ENCODE measurements at places on chromosomes 16 and 17.

- no peak for DNase-seq
Observed at GRCh38 chr16:8258523-8258922, 331.8 kb downstream of the TMEM114 start.

DNA sequence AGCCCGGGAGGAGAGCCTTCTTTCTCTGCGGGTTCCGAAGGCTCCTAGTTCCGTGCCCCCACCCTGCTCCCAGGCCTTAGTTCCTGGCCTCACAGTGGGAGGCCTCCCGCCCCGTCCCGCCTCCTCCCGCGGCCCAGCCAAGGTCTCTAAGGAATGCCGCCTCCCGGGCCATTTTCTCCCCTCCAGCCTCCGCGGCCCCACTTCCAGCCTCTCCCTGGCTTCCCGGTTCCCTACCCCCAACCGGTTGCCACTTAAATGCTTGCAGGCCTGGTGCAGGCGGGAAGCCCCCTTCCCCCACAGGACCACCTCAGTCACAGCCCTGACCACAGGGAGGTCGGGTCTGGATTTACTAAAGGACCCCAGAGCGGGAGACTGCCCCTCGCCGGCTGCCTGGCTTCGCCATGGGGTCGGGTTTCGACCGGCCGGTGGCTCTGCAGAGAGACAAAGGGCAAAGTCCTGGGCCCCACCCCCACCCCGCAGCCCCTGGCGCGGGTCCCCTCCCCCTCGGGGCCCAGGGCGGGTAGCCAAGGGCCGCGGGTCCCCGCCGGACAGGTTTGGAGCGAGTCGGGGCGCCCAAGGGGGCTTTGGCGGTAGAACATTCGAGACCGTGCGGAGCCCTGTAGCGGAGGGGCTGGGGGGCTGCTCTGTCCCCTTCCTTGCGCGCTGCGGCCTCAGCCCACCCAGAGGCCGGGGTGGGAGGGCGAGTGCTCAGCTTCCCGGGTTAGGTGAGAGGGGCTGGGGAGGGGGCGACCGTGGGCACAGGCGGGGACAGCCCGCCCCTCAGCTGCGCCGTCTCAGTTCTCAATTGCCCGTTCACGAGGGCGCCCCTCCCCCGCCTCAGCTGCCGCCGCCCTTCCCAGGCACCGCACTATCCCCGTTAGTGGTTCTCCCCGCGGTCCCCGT, 16.4 kb downstream of the IGF2BP1 start:
- DNase-seq, result no peak

DNA sequence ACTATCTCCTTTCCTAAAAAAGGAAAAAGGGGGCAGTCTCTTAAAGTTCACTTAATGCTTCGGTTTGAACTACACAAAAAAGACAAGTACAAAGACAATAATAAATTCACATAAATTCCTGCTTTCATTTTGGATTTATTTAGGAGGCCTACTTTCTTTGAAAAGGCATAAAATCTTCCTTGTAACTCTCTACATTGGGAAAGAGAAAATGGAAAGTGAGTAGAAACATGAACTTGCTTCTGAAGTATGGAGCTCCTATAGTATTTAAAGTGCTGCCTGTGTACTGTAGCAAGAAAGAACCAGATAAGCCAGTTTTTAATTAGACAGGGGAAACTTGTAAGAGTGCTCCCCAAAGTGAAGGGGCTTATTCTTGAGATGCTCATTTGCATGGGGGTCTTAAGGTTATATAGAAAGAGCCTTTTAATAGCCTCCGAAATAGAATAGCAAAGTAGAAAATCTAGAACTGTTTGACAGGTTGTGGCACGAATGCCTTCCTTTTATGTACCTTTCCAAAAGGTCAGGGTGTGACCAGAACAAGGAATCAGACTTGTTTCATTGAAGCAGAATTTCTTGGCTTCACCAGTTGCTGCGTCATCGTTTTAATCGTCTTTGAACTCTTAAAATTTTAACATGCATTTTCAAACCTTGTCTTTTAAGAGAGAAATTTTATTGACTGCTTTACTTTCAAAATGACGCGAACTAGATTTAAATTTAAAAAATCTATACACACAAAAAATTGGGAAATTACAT, 12.9 kb downstream of the GAN start:
- DNase-seq, result no peak

- DNase-seq, result no peak
Observed at GRCh38 chr16:57126411-57126810, 34.0 kb downstream of the CPNE2 start.

GRCh38 chr16:49510654-49511305, 137.2 kb downstream of the C16orf78 start:
- no peak for DNase-seq

DNA sequence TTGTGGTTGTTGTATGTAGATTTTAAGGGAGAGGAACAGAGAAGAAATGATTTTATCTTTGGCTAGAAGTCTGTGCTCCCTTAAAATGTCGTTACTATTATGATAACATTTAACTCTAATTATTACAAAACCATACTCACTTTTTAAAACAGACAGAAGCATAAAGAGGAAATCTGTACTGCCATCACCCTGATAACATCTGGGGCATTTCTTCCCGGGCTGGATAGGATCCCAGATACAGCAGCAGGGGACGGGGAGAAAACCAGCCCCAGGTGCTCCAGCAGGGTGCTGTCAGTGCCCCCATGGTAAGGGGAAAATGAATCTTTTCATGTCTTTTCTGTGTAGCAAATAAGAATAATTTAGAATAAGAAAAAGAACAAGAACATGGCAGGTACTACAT, 139.4 kb upstream of the IRX6 start:
- no peak for DNase-seq

DNA sequence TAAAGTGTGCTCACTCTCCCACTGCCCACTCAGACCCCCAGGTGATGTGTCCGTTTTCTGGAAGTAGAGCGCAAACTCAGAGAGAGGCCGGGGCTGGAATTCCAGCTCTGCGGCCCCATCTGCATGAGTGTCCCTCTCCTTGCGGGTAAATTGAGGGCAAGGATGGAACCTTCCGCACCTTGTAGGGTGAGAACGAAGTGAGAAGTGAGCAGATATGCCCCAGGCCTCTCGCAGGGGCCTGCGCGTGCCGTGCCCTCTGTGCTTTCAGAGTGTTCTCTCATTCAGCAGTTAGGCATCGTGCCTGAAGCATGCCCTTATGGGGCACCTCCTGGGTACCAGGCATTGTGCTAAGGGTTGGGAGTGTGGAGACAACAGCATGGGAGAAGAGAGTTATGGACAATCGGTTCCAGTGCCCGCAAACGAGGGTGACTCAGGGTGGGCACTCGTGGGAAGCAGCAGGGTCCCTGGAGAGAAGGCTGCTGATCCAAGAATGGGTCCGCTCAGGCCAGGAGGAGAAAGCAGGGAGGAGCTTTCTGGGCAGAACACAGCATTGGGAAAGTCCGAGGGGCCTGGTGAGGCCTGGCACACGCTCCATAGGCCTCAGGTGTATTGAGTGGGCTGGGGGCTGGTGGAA, 23.8 kb downstream of the CMIP start:
- DNase-seq, result no peak

DNA sequence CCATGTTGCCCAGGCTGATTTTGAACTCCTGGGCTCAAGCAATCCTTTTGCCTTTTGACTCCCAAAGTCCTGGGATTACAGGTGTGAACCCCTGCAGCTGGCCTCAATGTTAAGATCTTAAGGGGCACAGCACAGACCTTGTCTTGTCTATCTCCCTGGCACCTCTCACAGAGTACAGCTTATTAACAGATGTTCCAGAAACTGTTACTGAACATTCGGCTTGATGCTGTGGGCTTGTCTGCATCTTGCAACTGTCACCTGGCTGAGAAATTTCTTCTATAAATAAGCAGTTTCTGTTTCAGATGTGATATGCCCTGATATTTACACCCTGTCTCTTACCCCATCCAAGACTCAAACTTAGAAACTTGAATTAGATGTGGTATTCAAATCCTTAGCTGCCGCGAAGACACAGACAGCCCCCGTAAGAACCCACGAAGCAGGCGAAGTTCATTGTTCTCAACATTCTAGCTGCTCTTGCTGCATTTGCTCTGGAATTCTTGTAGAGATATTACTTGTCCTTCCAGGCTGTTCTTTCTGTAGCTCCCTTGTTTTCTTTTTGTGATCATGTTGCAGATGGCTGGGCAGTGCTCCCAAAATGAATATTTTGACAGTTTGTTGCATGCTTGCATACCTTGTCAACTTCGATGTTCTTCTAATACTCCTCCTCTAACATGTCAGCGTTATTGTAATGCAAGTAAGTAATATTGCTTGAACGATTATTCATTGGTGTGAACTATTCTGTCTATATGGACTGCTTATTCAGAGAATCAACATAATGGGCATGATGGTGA, at the start of gene TNFRSF17:
Gene TNFRSF17 (plus strand): TSS at position 450 of the 791 bp plus-strand sequence. CDS start 115 bp downstream, at position 565.
- no peak for DNase-seq

DNA sequence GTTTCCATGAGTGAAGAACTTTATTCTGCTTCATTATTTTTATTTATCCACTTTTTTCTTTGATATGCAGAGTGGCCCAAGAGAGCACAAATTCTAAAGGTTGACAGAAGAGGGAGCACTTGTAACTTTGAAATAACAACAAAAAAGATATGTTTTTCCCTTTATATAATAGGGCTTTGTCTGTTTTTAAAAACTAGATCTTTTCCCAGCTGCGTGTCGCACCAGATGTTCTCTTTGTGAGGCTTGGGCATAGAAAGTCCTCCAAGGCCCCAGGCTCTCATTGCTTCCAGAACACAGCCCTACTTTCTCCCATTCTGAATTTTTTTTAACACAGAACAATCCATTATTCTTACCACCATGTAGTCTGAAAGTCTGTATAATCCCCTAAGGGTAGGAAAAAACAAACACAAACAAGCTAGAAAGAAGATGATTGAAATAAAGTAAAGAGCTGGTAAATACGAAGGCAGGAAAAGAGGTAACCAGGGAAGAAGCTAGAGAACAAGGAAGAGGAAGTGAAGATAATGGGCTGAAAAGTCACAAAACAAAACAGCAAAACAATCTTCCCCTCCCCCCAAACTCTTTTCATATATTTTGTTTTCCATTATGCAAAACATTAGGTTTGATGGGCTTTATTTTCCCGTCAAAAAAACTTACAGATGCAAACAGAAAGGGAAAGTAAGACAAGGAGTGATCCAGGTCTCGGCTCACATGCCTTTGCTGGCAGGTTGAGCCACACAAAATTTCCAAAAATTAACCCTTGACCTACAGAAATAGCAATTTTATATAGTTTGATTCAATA, 160.4 kb downstream of the ABCA8 start:
- no peak for DNase-seq

GRCh38 chr16:66416136-66416535, 11.0 kb upstream of the BEAN1 start:
- DNase-seq, result no peak

DNA sequence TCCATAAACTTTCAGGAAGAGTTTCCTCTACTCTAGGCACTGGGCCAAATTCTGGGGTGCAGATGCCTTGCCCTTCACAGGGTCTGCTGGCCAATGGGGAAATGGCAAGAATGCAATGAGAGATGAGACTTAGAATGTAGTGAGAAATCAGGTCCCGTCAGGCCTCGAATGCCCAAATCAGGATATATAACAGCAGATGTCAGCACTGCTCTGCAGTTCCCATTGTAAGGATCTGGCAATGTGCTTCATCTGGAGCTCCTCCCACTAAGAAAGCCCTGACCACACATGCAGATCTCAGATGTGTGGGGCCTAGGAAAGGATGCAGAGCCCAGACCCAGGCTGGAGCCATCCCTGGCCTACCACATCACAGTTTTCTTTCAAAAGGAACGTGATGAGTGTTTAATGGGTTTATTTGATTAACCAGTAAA, 13.9 kb upstream of the LPCAT2 start:
- DNase-seq, result no peak

DNA sequence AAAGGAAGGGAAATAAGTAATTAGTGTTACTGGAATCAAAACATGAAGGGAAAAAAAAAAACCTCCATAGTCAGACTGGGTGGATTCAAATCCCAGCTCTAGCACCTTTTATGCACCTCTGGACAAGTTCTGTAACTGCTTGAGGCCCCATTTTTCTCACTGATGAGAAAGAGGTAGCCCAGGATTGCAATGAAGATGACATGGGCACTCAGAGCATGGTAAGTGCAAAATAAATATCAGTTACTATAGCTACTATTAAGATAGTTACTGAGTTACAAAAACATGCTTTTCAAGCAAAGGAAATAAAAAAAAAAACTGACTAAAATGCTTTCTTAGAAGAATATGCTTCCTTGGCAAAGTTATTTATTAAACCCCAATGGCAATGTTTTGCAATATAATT, 58.8 kb downstream of the CEP95 start:
- DNase-seq, result no peak

GRCh38 chr16:75060723-75061122, 55.9 kb downstream of the LDHD start:
- no peak for DNase-seq

GRCh38 chr17:77718669-77718961, 239.9 kb upstream of the TNRC6C start:
- DNase-seq, result no peak

GRCh38 chr17:35460354-35460851, 11.8 kb upstream of the SLFN13 start:
- peak; percentile 71 for DNase-seq

DNA sequence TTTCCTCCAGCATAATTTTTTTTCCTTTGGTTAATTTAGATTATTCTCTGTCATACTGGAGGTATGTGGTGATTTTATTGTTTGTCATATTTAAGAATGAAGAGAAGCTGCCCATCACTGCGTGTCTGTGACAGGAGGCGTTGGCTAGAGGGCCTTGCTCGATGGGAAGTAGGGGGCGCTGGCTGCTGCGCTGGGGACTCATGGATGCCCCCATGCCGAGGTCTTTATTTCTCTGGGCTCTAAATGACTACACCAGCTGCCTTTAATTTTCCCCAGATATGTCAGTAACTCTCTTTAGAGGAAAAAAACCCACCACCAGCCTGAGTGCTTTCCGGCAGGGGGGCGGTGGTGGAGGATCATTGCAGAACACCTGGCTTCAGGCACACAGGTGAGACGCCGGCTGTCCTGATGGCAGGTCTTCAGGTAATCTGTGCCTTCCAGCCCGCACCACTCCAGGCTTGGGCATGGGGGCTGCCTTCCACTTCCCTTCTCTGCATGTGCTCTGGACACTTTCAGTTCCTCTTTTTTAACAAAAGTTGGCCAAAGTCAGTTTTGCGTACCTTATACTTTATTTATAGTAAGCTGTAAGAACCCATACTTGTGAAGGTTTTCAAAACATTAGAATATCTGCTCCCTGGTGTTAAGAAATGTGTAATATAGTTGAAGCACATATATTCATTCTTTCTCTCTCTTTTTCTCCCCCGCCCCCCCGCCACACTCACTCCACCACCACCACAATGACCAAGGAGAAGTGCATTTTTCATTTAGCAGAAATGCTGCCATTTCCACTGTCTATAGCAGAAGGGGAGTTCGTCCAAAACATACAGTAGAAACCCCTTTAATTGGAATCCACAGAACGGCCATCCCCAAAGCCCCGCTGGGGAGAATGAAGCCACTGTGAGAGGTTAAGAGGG, 192.7 kb downstream of the RPTOR start:
- DNase-seq, result peak; percentile 62

GRCh38 chr17:63460018-63460417, 13.9 kb upstream of the CYB561 start:
- no peak for DNase-seq

DNA sequence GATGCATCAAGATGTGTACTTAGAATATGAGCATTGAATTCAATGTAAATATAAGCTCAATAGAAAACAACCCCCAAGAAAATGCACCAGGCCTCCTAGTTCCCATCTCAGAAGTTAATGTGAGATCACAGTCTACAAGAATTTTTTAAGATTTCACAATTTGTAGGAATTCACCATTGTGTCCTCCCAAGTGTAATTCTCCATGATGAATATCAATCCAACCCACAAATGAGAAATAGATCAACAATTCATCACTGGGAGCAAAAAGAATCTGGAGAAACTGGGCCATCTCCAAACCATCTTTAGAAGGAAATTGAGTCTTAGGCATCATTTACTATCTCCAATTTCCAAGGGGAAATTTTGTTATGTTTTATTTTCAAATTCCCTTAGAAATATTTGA, 310.5 kb upstream of the GOT2 start:
- DNase-seq, result no peak

GRCh38 chr17:70028397-70028796, 46.6 kb upstream of the KCNJ16 start:
- DNase-seq, result no peak

All from GM18507 (cell line).